Fibroblast of skin of back (primary cell): ENCODE measurements at places on chromosomes 5 and 9.

DNA sequence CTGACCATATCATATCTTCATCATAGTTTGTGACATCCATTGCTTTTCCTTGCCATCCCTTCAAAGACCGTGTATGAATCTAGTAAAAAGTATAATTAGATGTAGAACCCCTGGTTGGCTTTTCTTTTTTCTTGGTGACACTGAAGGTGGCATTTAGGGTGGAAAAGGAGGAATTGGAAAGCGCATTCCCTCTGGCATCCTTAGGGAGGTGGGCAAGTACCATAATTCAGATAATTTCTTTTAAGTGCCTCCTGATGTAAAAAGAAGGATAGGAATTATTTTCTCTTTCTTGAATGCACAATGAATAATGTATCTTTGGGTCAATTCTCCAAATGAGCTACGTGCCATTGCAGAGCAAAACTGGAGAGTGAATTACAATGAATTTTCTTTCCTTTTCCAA lies 73.2 kb upstream of the SMARCA2 start:
- DNase-seq = no peak

GRCh38 chr5:124652514-124652819 lies 94.0 kb downstream of the ZNF608 start:
- DNase-seq = no peak

- DNase-seq = peak; percentile 31
These were observed 1.3 kb downstream of the NR2F1-AS1 start for GRCh38 chr5:93579692-93580062.

GRCh38 chr5:20636686-20637085 lies 648.7 kb upstream of the CDH18 start:
- DNase-seq = peak; percentile 27

- DNase-seq = peak; percentile 43
These were observed 9.5 kb upstream of the BARHL1 start for GRCh38 chr9:132572921-132573320.

DNA sequence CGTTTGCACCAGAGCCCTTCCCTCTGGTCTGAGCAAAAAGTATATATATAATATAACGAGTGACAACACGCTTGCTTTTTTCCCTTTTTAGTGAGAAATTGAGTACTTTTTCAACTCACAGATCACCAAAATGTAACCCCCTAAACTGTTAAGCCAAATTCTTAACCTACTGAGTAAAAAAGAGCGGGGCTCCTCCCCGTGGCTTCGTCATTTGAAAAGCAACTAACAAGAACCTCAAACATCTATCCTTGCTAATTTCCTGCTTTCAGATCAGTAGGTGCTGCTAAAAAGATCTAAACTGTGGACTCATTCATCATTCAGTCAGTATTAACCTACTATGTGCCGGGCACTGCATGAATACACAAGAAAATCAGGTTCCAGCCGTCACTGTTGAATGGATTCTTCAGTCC lies 1.0 kb upstream of the PTBP3 start:
- peak; percentile 35 for DNase-seq

- DNase-seq = no peak
These were observed 1.3 kb upstream of the HSPA4 start for GRCh38 chr5:133050521-133050920.

DNA sequence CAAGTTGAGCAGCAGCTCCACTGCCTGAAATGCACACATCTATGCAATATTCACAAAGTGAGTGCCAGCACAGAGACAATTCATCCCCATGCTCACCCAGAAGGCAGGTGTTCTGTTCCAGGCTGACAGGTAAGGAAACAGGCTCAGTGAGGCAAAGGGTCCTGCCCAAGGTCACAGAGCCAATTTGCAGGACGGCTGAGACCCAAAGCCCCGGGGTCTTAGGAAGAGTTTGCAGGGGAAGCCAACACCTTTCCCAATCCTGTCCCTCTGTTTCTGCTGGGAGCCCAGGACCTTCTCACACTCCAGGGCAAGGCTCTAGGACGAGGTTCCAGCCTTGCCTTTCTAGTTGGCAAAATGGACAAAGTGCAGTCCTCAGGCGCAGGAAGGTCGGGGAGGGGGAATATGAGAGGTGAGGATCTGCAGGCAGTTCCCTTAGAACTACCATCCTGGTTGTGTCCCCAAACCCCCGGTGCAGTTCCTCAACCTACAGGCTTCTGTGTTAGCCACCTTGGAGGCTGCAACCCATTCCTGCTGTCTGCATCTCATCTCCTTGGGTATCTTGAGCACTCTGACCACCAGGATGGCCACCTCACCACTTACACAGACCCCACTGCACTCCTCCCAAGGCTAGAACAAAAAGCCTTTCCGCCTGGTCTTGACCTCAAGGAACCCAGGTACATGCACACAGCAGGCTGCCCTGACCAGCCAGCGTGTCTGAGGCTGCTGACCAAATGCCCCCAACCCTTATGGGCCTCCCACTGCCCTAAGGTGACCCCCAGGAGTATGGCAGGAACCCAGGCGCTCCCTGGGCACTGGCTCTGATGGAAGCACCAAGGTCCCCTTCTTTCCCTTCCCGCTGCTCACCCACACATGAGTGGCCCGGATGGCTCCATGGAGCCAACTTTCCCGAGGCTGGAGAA lies 1.9 kb upstream of the BRD3 start:
- no peak for DNase-seq

DNA sequence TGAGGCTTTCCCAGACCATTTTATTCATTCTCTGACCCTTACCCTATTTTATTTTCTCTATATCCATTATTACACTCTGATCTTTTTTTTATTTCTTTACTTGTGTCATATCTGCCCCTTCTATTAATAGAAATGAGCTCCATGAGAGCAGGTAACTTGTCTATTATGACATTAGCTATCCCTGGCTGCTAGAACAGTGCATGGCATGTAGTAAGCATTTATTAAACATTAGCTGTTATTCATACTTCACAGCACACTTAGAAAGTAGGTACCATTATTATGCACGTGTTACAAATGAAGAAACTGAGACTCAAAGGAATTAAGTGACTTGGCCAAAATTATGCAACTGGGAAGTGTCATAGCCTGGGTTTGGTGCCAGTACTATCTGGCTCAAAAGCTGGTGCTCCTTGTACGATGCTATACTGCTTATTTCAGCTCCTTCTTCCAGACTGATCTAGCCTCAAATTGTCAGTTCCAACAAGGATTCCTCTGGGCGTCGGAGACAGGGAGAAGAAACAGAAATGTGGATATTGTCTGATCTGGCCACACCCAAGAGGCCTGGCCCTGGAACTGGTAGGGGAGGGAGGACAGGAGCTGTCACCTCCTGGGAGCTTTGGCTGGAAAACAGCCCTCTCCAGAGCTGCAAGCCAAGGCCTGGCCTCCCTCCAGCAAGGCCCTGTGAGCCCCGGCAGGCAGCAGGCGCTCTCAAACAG lies 10.8 kb upstream of the NIPAL4 start:
- no peak for DNase-seq

DNA sequence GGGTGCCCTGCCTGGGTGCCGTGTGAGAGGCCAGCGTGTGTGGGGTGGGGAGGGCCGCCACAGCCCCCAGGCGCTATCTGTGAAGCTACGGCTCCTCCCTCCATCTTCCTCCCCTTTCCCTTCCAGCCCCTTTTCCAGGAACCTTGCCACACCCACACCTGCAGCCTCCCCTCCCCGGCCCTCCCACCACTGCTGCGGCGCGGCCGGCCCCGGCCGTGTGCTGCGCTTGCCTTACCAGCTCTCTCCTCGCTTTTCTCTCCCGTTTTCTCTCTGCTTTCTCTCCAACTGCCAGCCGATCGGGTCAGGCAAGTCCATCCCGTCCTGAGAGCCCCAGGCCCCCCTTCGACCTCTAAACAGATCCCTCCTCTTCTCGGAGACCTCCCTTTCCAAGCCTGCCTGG lies 21.4 kb downstream of the GOLGA2 start:
- no peak for DNase-seq

DNA sequence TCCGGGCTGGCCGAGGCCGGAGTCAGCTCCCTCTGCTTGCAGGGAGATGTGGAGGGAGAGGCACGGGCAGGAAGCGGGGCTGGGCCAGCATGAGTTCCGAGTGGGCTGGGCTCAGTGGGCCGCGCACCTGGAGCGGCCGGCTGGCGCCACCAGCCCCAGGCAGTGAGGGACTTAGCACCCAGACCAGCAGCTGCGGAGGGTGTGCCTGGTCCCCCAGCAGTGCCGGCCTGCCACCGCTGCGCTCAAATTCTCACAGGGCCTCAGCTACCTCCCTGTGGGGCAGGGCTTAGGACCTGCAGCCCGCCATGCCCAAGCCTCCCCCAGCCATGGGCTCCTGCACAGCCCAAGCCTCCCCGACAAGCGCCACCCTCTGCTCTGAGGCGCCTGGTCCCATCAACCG lies 700.3 kb downstream of the DNAH5 start:
- DNase-seq = no peak

DNA sequence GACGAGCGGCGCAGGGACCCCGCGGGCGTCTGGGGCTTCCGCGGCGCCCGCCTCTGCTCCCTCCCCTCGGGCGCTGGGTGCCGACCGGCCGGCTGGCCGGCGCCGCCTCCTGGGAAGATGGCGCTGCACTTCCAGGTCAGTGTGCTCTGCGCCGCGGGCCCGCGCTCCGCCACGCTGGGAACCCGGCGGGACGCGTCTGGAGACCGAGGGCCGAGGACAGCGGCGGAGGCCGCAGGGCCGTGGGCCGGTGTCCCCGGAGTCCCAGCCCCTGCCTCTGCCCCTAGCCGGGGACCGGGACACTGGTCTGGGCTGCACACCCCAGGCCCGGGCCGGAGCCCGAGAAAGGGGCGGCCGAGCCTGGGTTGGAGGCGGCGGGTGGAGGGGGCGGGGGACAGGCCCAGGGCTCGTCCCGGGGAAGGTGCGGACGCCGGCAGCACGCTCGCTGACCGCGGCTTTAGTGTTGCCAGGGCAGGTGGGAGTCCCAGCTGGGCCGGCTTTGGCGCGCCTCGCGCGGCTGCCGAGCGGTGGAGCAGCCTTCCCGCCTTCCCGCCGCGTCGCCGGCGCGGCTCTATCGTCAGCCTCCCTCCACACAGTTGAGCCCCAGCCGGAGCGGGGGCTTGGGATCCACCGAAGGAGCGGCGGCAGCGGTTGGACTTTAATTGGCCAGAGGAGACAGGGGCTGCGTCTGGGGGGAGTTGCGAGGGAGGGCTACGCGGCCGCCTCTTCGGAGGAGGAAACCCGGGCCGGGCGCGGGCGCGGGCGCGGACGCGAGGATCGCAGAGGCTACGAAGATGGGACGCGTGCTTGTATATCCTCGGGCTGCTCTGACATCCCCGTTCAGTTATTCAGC lies at the start of gene RANBP17:
TSS of gene RANBP17 (plus strand) at position 102 of the 850 bp plus-strand sequence.
- peak; percentile 79 for DNase-seq

GRCh38 chr9:36961561-36962325 lies 72.3 kb downstream of the PAX5 start:
- peak; percentile 6 for DNase-seq

- no peak for DNase-seq
These were observed 32.9 kb upstream of the CDK20 start for GRCh38 chr9:88007291-88007650.

GRCh38 chr5:50663636-50664035 lies 2.8 kb upstream of the PARP8 start:
- DNase-seq = no peak

DNA sequence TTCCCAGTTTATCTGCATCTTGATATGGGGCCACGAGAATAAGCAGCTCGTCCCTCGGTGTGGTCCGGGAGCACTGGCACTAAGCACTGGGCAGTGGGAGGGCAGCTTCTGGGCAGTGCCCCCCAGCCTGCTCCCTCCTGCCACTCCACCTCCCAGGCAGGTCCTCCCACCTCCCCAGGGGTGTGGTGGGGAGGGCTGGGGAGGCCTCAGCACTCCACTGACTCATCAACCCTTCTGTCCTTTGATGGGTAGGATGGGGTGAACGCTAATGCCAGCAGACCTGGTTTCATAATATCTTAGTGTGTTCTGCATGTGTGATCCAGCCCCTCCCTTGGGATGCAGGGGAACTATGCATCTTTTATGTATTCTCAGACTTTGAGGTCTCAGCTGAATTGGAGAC lies 62.2 kb upstream of the GNE start:
- no peak for DNase-seq

DNA sequence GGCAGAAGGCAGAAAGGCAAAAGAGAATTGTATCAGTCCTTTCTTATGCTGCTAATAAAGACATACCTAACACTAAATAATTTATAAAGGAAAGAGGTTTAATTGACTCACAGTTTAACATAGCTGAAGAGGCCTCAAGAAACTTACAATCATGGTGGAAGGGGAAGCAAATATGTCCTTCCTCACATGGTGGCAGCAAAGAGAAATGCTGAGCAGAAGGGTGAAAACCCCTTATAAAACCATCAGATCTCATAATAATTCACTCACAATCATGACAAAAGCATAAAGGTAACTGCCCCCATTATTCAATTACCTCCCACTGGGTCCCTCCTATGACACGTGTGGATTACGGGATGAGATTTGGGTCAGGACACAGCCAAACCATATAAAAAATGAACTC lies 312.5 kb upstream of the PTGER4 start:
- DNase-seq = no peak

DNA sequence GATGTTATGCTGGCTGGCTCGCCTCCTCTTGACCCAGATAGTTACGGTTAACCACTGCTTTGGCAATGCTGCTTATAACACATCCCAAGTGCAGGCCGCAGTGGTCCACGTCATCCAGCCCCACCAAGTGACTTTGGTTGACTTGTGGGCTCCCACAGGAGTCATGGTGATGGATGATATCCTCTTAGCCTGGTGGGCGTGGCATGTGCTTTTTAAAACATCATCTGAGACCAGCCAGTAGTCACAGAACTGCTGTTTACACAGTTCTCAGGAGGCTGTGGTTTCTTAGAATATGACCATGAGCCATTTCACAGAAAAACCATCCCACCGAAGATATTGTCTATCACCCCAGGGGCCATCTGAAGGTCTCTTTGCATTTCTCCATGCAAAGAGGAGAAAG lies 216.9 kb downstream of the SH3GL2 start:
- DNase-seq = no peak

- no peak for DNase-seq
These were observed 91.5 kb upstream of the NREP start for GRCh38 chr5:111848476-111848875.

GRCh38 chr9:95613670-95614069 lies 96.9 kb upstream of the PTCH1 start:
- DNase-seq = no peak

- no peak for DNase-seq
These were observed 303.6 kb downstream of the FBXL17 start for GRCh38 chr5:108078345-108078744.

DNA sequence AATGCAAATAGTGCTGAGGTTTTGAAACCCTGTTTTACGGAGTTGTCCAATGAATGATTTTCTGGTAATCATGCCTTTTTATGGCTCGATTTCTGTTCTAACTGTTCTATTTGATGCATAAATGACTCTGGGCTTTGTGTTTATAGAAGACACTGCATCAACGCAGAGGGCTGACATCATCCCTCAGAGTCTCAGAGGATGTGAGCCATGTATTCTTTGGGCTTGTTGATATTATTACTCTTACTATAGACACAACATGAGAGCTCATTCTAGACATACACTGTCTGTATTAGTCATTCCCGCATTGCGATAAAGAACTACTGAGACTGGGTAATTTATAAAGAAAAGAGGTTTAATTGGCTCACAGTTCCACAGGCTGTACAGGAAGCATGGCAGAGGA lies 31.6 kb downstream of the CDH6 start:
- DNase-seq = peak; percentile 90

GRCh38 chr5:130206686-130207085 lies 302.4 kb downstream of the CHSY3 start:
- no peak for DNase-seq

- DNase-seq = no peak
These were observed 166.4 kb downstream of the PBX3 start for GRCh38 chr9:125913551-125913950.

GRCh38 chr5:99928490-99928889 lies 606.7 kb upstream of the FAM174A start:
- no peak for DNase-seq
